ENCODE measurements at places on chromosomes 1 and 21.

- no peak for DNase-seq
Measured at GRCh38 chr1:225933072-225933471, 7.9 kb downstream of the LEFTY2 start.

GRCh38 chr1:170483051-170483450, 48.9 kb upstream of the GORAB start:
- DNase-seq = no peak

GRCh38 chr21:44293551-44294231, 6.2 kb upstream of the PFKL start:
- DNase-seq = no peak

- DNase-seq = no peak
Measured at GRCh38 chr1:76284842-76285241, 210.3 kb downstream of the ST6GALNAC3 start.

DNA sequence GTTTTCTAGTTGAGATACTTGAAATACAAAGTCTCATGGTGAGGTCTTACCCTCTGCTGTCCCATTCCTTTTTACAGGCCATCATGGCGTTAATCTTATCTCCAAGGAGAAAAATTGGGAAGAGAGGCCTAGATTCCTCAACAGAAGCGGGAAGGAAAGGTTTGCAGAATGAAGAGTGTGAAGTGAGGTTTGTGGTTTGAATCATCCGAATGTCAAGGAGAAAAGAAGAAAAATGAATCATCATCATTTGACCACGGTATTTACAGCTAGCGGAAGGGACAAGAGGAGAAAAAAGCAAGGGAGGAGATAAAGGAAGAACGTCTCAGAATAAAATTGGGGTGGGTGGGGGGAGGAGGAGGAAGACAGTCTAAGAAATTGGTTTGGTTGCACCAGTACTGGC, 935 bp upstream of the COG2 start:
- DNase-seq = no peak

GRCh38 chr1:4169991-4170390, 269.9 kb upstream of the C1orf174 start:
- no peak for DNase-seq

DNA sequence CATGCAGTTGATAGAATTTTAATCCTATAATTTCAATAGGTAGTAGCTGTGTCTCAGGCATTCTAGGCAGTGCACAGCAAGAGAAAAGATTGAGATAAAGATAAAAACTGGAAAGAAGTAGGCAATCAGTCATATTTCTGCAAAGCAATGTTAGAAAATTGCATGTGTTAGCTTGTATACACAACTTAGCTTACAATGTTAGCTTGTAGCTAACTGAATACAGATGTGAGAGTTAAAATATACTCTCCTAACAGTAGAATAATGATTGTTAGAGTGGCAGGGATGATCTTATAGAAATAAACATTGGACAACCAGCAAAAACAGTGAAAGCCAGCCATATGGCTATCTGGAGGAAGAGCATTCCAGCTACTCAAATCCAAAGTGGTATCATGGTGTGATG, 29.0 kb downstream of the PTPRC start:
- no peak for DNase-seq

DNA sequence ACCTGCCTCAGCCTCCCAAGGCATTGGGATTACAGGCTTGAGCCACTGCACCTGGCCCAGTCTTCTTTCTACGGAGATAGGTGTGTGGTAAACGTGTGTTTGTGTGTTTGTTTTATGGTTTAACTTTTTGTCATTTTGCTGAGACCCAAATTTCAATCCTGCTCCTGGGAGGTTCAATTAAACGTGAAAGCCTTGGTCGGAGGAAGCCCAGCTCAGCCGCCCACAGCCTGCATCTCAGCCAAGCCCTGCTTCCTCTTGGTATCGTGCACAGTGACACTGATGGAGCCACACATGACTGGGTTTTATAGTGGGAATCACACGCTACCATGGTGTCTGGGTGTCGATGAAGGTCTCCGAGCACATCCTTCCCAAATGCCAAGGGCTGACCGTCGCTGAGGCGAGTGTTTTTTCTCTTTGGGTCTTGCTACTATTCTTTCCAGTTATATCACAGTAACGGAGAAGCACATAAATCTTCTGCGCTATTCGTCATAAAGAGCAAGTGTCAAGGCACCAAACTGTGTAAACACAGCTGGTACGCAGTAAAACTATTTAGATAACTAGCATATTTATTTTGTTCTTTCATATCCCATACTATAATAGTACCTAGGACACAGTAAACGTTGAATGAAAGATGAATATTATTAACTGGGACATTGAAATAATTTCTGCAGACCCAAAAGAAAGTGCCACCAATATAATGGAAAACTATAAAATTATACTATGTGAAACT, 39.3 kb downstream of the HLCS start:
- DNase-seq = no peak

GRCh38 chr1:190250368-190250767, 227.3 kb downstream of the BRINP3 start:
- no peak for DNase-seq

GRCh38 chr1:228933753-228934152, 198.5 kb downstream of the RHOU start:
- no peak for DNase-seq

DNA sequence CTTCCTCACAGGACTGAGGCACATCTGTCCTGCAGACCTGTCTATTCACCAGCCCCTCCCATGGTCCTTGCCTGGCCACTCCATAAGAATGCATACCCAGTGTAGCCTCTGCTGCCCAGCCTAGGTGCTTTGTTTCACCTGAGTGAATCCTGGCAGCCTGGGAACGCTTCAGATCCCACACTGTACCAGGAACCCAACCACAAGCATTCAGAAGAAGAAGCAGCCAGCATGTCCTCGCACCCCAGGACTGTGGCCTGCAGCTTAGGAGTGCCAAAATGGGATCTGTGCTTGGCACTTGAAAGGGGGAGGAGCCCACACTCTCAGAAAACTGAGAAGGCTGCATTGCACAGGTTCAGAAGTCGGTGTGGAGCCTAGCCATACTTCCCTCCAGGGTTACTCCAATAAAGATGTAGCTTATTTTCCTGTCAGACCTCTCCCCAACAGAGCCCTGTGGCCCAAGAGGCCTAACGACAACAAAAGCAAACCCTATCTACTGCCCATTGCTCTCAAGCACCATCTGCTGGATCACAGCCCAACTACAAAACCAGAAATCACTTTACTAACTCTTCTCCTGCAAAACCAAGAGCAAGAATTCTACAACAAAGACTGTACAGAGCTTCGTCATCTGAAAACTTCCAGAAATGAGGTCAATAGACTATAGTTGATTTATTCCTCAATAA, 923.1 kb upstream of the NEGR1 start:
- DNase-seq = no peak

DNA sequence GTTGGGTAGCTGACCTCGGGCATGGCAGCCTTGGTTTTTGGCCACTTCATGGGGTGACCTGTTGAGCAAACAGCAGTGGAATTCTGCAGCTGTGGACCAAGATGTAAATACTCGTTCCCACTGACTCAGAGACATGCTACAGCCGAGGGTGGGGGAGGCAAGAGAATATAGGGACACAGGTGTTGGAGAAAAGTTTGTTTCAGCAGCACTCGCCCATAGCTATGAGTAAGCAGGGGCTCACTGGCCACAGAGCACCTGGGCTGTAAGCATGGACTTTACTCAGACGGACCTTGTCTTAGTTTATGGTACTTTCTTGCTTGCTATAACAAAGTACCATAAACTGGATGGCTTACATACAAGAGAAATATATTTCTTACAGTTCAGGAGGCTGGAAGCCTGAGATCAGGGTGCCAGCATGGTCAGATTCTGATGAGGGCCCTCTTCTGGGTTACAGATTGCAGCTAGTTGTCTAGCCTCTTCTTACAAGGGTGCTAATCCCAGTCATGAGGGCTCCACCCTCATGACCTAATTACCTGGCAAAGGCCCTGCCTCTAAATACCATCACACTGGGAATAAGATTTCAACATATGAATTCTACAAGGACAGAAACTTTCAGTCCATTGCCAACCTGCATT, 437.2 kb upstream of the DAB1 start:
- DNase-seq = no peak

DNA sequence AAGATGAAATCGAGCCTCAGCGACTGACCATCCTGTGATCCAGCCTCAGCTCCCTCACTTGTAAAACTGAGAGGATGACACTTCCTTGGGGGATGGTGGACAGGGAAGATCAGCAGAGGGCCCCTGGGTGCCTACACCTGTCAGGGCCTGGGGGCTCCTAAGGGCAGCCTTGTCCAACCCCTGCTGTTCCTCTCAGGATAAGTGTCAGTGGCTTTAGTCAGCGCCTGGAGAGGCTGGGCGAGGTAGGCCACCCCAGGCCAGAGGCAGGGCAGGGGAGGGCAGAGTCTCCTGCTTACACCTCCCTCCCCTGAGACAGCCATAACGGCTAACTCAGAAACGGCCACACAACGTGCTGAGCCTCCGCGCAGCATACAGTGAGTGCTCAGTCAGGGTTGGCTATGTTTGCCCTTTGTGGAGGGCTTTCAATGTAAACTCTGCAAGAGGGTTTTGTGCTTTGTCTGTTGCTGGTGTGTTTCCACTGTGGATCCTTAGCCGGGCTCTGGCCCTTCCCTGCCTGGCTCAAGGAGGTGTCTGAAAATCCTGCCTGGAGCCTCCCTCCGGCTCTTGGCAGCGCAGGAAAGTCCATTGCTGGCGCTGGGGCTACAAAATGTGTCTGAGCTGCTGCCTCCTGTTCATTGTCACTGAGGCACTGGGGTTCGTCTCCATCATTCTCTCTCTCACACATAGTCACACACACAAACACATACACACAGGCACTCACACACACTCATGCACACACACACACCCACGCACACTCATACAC, 588.4 kb downstream of the PTPRU start:
- no peak for DNase-seq

- DNase-seq = no peak
Measured at GRCh38 chr1:14626869-14627607, 28.6 kb downstream of the KAZN start.

Measured in T-cell (primary cell).